Posterior cingulate gyrus (tissue), 11 donors: ENCODE measurements at places on chromosomes 2 and 18.

- no peak for DNase-seq
Measured at GRCh38 chr2:235059161-235059560, 107.3 kb downstream of the SH3BP4 start.

- DNase-seq, result no peak
Measured at GRCh38 chr2:129910446-129911362, 68.8 kb upstream of the RAB6C start.

- no peak for DNase-seq
Measured at GRCh38 chr2:125559186-125559585, 1096.8 kb upstream of the GYPC start.

GRCh38 chr2:25286025-25286400 is 55.7 kb downstream of the DNMT3A start:
- peak; percentile 29 for DNase-seq

DNA sequence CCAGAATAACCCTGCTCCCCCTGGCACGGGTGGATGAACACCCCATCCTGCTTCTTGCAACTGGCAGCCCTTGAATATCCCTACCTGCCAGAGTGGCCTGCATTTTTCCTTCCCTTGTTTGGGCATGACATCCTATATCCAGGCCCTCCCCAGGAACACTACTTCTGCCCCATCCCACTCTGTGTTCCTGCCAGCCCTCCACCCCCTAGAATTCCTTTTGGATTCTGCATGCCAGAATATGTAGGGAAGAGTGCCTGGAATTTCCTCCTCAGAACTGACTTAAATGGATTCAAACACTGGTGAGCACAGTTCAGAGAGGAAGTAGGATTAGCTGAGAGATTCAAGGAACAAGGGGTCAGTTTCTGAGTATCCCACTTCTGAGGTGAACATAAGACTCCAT is 123.5 kb upstream of the PELI1 start:
- no peak for DNase-seq

- DNase-seq, result no peak
Measured at GRCh38 chr2:181300600-181301291, 156.4 kb upstream of the ITGA4 start.

DNA sequence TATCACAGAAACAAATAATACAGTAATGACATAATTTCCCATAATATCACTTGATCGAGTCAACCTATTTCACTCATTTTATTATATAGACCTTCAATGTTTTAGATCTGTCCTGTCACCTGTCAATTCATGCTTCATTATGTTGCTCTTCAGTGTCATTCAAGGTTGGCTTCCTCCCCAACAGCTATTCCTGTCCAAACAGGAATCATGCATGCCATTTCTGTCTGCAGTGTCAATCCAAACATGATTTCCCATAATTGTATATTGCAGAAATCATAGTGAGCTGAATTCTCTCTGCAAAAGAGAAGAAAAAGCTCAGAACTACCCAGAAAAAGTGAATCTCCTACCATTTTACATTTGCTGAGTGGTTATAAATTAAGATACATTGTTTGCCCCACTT is 628.6 kb downstream of the NR4A2 start:
- no peak for DNase-seq

DNA sequence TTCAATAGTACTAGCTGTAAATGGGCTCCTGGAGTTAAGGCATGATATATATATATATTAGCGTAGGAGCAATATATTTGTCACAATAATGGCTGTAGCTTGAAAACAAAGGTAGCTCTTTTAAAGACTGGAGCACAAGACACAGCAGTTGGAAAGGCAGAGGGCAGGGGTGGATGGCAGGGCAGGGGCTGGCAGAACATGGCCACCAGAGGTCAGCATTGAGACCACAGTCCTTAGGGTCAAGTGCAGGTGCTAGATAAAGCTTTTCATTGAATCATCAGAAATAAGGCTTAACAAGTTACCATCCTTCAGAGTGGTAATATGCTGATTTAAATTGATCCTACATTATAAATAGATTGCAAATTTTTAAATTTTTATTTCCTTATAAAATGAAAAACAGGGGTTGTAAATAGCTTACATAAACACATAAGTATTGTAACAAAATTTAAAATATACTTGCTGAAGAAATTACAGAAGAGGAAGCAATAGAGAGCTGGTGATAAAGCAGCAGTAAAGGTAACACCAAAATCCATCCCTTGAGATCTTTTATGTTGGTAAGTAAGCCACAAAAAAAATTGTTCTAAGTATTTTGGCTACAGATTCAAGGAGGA is 161.2 kb upstream of the PIEZO2 start:
- peak; percentile 46 for DNase-seq

DNA sequence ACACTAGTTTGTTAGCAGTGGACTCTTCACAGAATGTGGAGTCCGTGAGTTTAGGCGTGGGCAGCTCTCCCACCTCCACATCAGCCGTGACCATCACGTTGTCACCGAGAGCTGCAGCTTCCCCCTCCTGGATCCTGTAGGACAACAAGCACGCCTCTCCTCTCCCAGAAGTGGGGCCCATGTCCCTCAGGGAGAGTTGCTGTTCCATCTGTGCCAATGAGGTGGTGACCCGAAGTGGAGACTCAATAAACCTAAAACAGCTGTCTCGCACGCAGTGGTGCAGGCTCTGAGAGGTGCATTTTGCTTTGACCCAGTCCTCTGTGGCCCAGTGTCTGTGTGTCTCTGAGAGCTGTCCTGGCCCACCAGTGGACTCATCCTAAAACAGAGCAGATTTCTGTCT is 456.5 kb upstream of the SOX11 start:
- no peak for DNase-seq

DNA sequence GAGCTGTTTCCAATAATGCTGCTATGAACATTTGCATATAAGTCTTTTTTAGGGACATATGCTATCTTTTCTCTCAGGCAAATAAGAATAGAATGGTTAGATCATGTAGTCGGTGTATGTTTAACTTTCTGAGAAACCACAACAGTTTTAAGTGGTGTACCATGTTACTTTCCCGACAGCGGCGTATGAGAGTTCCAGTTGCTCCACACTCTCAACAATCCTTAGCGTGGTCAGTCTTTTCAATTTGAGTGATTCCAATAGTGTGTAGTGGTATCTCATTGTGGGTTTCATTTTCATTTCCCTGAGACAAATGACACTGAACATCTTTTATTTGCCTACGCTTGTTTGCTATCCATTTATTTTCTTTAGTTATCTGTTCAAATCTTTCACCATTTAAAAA is 149.5 kb downstream of the ACOXL start:
- DNase-seq, result no peak

- DNase-seq, result no peak
Measured at GRCh38 chr2:111665011-111665410, 219.0 kb downstream of the ANAPC1 start.

- DNase-seq, result no peak
Measured at GRCh38 chr2:46421361-46421760, 58.0 kb upstream of the TMEM247 start.

DNA sequence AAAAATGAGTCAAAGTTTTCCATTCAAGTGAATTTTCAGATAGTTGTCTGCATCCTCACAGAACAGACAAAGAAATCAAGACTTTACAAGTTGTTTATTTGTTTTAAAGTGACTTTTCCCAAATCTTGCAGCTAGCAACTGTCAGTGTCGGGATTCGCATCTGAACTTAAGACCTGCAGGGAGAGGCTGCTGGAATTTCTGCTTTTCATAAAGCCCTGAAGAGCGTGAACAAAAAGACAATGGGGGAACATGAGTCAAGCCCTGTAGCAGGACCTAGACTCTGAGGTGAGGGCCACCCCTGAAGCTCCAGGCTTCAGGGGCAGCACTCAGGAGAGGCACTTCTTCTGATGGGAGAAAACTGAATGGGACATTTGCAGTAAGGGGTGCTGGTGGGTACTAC is 108.2 kb upstream of the CTAGE1 start:
- no peak for DNase-seq

GRCh38 chr2:144426981-144427479 is 92.9 kb downstream of the ZEB2 start:
- no peak for DNase-seq

DNA sequence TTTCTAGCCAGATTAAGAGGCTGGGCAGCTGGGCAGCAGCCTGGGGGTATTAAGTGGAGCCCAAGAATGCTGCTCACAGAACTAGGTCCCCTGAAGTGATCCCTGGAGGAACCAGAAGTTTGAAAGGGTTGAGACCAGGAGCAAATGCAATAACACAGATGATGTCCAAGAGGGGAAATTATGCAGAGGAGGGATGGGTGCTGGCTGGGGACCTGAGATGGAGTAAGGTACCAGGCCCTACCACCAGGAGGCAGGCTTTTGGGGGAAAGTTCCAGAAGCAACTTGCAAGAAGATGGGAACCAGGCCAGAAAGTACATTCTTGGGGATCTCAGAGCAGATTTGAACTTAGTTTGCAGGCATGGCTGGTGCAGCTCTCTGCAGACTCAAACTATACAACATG is 175.1 kb downstream of the NCK2 start:
- DNase-seq, result no peak

- DNase-seq, result no peak
Measured at GRCh38 chr2:203992509-203992908, 55.9 kb downstream of the ICOS start.

DNA sequence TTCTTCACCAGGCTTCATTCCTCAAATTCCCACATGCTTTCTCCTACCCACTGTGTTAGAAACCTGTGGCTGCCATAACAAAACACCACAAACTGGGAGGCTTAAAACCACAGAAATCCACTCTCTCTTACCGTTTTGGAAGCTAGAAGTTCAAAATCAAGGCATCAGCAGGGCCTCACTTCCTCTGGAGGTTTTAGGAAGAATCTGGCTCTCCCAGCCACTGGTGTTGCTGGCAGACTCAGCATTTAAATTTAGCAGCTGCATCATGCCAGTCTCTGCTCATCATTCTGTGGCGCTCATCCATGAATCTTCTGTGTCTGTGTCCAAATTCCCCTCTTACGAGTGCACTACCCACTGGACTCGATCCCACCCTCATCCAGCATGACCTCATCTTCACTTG is 248.5 kb downstream of the ZNF516 start:
- no peak for DNase-seq

DNA sequence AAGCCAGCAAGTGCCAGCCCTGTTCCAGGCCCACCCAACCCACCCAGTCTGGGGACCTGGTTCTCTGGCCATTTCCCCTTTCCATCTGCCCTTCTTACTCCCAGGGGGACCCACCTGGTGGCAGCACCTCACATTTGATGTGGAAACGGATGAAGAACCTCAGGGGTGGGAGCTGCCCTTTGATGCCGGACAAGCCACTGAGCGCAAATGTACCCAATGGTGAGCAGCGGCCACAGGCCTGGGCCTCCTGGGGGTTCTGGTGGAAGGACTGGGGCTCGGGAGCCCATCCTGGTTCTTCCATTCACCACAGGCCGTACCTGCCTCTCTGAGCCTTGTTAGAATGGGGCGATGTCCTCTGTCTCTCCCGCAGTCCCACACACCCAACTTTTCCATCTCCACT is 84.7 kb downstream of the EPAS1 start:
- no peak for DNase-seq

DNA sequence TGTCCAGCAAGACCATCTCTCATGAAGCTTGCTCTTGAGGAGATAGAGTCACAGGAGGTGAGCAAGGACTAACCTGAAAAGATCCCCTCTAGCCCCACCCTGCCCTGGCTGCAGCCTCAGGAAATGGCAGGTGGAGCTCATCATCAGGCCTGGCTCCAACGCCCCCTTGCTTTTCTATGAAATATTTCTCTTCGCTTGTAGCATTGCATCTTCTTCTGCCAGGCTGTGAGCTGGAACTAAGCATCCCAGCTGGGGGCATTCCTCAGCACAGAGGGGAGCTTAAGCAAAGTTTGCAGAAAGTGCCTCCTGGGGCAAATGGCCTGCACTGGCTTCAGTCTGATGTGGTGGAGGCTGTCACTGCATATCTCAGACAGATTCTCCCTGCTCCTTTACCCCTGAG is 90.1 kb upstream of the LGALSL start:
- DNase-seq, result no peak

GRCh38 chr2:183034806-183035205 is 3.5 kb downstream of the NCKAP1 start:
- no peak for DNase-seq

DNA sequence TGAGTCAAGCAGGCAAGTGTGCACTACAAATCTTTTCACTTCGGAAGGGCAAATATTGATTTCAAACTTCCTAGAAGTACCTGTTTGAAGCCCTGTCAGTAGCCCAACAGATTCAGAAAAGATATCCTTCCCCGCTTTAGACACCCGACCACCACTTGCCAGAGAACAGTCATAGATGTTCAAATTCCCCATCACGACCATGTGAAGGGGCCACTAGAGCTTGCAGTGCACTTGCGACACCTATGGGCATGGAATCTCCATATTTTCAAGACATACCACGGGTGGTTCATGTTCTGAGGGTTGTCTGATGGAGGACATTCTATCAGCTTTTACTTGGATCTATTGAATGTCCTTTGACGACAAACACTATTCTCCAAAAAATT is 23.8 kb downstream of the GNLY start:
- no peak for DNase-seq

GRCh38 chr18:11783716-11784331 is 67.4 kb upstream of the CHMP1B start:
- no peak for DNase-seq

- no peak for DNase-seq
Measured at GRCh38 chr2:173968551-173968950, 3.4 kb upstream of the SP3 start.

GRCh38 chr2:207088276-207088675 is 77.5 kb downstream of the KLF7 start:
- no peak for DNase-seq

- no peak for DNase-seq
Measured at GRCh38 chr2:63545023-63545422, 43.3 kb downstream of the WDPCP start.

DNA sequence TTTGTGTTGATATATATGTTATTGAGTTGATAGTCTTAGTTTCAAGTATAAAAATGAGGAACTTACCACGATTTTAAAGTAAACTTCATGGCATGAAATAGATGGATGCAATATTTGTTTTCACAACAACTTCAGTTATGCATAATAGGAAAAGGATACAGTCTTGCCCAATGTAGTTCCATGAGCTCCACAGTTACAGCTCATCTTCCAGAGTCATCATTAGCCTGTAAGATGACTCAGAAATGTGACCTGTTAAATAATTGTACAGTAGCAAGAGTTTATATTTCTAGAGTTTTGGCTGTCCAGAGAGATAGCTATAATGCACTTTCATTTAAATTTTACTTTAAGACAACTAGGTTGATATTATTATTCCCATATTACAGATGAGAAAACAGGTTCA is 80.9 kb upstream of the ARHGAP28 start:
- DNase-seq, result no peak

- no peak for DNase-seq
Measured at GRCh38 chr2:165660361-165660760, 133.7 kb downstream of the GALNT3 start.
